ENCODE measurements at places on chromosomes 7 and 10.

GRCh38 chr10:27525819-27526218 lies 21.7 kb downstream of the RAB18 start:
- no peak for DNase-seq

- DNase-seq, result no peak
Measured at GRCh38 chr7:103947026-103947655, 42.3 kb downstream of the RELN start.

DNA sequence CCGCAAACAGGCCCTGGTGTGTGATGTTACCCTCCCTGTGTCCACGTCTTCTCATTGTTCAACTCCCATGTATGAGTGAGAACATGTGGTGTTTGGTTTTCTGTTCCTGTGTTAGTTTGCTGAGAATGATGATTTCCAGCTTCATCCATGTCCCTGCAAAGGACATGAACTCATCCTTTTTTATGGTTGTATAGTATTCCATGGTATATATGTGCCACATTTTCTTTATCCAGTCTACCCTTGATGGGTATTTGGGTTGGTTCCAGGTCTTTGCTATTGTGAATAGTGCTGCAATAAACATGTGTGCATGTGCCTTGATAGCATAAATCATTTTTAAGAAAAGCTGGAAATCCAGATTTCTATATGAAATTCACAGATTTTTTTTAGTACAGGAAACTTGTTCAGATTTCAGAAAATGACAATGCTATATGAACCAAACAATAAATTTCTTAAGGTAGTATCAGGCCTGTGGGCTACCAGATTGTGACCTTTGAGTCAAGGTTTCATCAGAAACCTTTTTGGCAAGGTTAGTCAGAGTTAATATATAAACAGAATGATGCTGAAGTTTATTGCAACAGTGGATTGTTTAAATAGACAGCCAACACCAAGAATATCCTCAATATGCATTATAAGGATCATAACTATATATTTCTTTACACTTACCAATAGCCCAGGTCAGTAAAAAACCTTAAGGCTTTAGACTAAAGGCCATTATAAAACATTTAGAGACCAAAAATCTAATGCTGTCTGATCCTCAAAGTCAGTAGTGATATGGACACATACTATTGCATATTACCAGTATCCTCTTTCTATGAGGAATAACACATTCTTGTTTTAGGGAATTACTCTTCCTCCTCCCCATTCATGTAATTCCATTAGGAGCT lies 68.7 kb upstream of the PAPSS2 start:
- no peak for DNase-seq

DNA sequence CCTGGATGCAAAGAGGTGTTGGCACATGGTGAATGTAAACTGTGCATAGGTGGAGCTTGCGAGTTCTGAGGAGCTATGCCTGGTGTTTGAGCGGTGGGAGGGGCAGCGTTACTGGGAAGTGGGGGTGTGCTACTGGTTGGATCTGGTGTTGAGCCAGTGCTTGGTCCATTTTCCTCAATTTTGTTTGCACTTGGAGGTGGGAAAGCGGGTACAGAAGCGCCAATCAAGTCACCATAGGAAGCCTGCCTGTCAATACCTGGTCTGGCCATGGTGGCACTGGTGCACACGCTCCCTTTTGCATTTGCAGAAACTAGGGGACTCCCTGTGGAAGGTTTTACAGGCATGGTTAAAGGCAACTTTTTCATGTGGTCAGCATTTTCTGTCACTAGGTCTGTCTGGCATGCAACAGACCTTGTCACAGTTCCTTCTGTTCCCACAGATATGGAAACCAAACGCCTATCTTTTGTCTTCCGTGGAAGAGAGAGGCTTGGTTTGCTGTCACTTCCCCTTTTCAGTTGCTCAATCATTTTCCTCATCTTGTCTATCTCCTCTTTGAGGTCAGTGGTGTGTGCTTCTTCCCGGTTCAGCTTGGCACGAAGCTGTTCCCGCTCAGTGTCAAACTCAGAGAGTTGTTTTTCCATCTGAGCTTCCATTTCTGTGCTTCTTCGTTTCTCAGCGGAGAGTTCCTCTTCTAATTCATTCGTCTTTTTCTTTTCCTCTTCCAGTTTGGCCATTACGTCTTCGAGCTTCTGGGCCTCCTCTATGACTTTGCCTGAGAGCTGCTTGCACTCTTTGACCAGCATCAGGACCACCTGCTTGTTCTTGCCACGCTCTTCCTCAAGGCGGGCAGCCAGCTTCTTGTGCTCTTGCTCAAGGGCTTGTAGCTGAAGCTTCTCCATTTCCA lies 81.1 kb downstream of the CTTNBP2 start:
- DNase-seq, result no peak
